ENCODE measurements at places on chromosomes 5 and 9. TPM values are rescaled to one million over a fixed set of nuclear protein-coding genes. Genes with fewer than 3 reads are reported as not detected.

DNA sequence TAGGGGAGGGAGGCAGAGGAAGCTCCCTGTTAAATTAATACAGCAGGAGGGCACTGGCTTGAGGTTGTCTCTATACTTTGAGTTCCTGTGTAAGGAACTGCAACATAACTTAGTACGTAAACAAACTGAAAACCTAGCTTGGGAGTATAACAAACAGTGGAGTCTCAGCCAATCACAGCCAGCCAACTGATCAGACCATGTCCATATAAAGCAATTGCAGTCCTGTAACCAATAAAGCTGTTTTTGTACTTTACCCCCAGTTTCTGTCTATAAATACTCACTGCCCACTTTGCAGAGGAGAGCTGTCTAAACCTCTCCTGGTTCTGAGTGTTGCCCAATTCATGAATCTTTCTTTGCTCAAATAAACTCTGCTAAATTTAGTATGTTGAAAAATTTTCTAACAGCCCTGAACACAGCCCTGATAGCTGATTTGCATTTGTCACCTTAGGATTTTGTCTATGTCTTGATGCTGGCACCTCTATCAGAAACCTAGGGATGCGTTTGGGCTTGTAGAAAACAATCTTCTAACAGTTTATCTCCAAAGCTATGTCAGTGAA is 39.9 kb downstream of the GDNF start:
- H3K4me3 ChIP-seq, result no peak overlapping the region
- H3K27ac ChIP-seq, result no peak overlapping the region
- no peak for DNase-seq

- H3K4me1 ChIP-seq, result no peaks in the 10 kb centered on the region
- H3K4me3 ChIP-seq, result no peak overlapping the region
- H3K27ac ChIP-seq, result no peak overlapping the region
- no peak for DNase-seq
- H3K27me3 ChIP-seq, result no peaks in the 10 kb centered on the region
- no peaks in the 10 kb centered on the region for H3K36me3 ChIP-seq
Observed at GRCh38 chr5:160360310-160360709, 10.1 kb downstream of the C1QTNF2 start.

GRCh38 chr9:137272241-137273094 is 5.1 kb upstream of the TOR4A start:
- no peaks in the 10 kb centered on the region for H3K27me3 ChIP-seq
- peaks cover 19% of the 10 kb centered on the region for H3K36me3 ChIP-seq
- no peak overlapping the region for H3K27ac ChIP-seq
- DNase-seq, result no peak

DNA sequence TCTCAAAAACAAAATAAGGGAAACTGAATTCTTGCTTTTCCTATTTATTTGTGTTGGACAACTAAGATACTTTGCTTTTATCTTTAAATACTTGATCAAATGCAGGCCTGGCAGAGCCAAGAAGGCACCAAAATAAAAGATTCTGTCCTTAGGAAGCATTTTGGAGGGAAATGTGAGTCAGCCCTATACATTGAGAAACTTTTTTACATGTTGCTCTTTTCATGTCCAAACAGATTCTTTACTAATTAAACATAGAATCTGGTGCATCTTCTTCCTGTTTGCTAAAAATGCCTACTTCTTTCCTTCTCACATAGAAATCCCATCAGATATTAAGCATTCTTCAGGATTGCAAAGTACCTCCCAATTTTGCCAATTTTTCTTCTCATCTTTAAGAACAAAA is 1160.4 kb downstream of the EFNA5 start:
- no peaks in the 10 kb centered on the region for H3K36me3 ChIP-seq
- no peak for DNase-seq
- H3K27ac ChIP-seq, result no peak overlapping the region
- H3K27me3 ChIP-seq, result no peaks in the 10 kb centered on the region
- H3K4me3 ChIP-seq, result no peak overlapping the region
- no peaks in the 10 kb centered on the region for H3K4me1 ChIP-seq

DNA sequence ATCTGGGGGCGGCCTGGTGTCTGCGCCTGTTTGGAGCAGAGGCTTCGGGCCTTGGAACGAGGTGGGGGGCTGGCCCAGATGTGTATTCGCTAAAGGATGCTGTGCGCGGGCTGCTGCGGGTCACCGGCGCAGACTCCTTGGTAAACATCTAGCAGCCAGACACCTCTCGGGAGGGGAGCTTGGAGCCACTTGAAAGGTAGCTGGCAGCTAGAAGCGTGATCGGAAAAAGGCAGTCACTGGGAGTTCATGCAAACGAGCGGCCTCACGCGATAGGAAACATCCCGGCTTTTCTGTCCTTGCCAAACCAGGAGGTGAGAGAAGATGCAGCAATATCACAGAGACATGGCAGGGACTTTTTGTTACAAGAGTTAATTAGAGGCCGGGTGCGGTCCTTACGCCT is 8.1 kb downstream of the LAMC3 start:
- no peaks in the 10 kb centered on the region for H3K4me1 ChIP-seq
- no peak overlapping the region for H3K27ac ChIP-seq
- H3K4me3 ChIP-seq, result no peak overlapping the region
- no peaks in the 10 kb centered on the region for H3K36me3 ChIP-seq

DNA sequence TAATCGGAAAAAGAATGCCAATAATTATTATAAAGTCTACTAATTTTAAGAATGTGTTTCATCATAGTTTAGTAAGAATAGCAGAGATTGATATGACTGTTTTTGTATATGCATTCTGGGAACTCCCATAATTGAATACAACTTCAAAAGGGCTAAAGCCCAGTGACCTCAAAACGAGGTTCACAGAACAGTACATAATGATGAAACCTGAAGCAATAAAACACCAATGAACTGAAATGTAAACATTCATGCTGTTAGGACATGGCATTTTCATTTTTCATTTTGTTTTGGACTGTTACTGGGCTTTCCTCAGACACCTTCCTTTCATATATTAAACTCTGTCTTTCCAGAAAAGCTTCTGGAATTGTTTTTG is 684 bp upstream of the JMY start:
- peak overlapping the region; percentile 44 for H3K27ac ChIP-seq
- H3K36me3 ChIP-seq, result no peaks in the 10 kb centered on the region
- no peaks in the 10 kb centered on the region for H3K4me1 ChIP-seq
- H3K27me3 ChIP-seq, result no peaks in the 10 kb centered on the region
- peak overlapping the region; percentile 96 for H3K4me3 ChIP-seq

DNA sequence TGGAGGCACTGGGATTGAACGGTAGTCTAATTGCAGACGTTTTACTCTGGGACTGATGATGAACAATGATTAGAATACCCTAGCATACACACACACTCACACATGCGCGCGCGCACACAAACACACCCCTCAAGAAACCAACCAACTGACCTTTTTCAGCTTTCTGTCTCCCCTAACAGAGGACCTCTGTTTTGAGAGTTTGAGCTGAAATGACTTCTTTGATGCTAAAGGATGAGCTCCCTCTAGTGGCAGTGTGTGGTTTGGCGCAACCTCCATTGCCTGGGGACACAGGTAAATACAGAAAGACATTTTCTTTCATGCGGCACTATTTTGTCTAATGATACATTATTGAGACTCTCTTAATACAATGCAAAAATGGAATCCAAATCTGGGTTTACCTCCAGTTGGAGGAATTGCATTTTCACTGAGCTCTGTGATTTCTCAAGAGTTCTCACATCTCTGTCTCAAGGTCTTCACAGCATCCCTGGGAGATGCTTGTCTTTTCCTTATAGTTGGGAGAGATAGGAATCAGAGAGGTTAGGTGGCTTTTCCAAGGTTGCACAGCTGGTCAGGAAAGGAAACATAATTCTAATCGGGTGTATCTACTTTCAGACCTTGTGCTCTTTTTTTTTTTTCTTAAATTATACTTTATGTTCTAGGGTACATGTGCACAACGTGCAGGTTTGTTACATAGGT is 187.5 kb downstream of the TMEM38B start:
- H3K4me1 ChIP-seq, result no peaks in the 10 kb centered on the region
- peak; percentile 44 for DNase-seq
- no peak overlapping the region for H3K27ac ChIP-seq

- no peaks in the 10 kb centered on the region for H3K4me1 ChIP-seq
- H3K27ac ChIP-seq, result no peak overlapping the region
- H3K4me3 ChIP-seq, result no peak overlapping the region
Observed at GRCh38 chr5:36561601-36562000, 44.8 kb upstream of the SLC1A3 start.

DNA sequence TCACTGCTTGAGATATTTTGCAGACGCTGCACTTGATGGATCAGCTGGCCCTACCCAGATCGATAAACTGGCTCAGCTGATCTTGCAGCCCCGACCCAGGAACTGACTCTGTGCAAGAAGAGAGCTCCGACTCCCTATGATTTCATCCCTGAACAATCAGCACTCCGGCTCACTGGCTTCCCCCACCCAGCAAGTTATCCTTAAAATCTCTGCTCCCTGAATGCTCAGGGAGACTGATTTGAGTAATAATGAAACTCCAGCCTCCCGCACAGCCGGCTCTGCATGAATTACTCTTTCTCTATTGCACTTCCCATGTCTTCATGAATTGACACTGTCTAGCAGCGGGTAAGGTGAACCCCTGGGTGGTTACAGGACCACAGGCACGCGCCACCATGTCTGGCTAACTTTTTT is 16.9 kb upstream of the NANS start:
- H3K4me1 ChIP-seq, result peaks cover under 1% of the 10 kb centered on the region
- no peaks in the 10 kb centered on the region for H3K36me3 ChIP-seq
- DNase-seq, result no peak

DNA sequence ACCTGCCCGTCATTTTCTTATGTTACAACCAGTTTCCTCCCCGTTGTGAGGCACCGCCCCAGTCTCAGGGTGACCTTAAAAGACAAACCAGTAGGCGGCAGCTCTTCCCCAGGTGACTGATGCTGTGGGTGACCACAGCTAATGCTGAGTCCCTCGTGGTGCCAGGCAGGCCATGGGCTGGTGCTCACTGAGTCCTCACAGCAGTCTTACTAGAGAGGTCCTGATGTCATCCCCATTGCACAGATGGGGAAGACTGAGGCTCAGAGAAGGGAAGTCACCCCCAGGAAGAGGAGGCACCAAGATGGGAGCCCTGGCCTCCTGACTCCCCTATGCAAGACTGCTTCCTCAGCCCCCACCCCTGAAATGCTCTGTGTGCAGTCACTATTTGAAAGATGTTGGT is 978 bp downstream of the CFAP157 start:
- no peaks in the 10 kb centered on the region for H3K27me3 ChIP-seq
- H3K4me1 ChIP-seq, result peaks cover 25% of the 10 kb centered on the region
- no peaks in the 10 kb centered on the region for H3K36me3 ChIP-seq
- no peak for DNase-seq

- H3K27ac ChIP-seq, result peak overlapping the region; percentile 98
- no peaks in the 10 kb centered on the region for H3K36me3 ChIP-seq
- H3K27me3 ChIP-seq, result no peaks in the 10 kb centered on the region
- H3K4me3 ChIP-seq, result no peak overlapping the region
- peak; percentile 78 for DNase-seq
Observed at GRCh38 chr9:17065062-17065461, 69.8 kb upstream of the CNTLN start.

DNA sequence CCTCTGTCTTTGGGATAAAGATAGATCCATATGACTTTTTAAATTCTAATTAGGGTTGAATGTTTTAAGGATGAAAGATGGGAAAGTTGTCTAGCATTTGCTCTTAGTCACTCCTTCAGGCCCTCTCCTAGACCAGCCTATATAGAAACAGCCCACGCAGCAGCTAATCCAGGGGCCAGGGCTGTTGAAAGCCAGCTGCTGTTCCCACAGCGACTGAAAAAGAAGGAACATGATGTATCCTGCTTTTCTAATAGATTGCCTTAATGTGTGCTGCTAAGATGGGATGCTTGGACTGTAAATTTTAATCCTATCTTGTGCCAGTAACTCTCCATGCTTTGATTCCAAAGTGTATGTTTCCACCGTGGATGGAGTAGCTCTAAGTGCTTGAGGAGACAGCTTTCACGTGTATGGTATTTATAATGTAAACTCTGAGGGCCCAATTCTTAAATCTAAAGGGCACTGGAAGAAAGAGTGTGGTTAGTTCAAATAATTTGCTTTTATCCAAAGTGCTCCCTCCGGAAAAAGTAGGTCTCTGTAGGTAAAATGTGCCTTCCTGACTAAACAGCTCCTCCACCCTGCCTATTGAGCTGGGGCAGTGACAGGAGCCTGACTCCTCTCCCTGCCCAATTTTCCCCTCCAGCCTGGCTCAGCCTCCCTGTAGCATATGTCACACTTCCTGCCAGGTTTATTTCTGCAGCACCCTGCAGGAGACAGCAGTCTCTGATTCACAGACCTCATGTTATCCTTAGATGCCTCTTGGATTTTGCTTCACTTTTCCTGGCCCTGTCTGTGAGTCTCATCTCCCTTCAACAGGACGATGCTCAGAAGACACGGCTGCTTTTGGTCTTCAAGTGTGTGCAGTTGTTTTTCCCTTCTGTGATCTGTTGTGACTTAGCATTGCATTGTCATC is 33.2 kb downstream of the SLC36A1 start:
- H3K36me3 ChIP-seq, result peaks cover 25% of the 10 kb centered on the region
- no peaks in the 10 kb centered on the region for H3K27me3 ChIP-seq
- peak overlapping the region; percentile 41 for H3K27ac ChIP-seq
- peaks cover 13% of the 10 kb centered on the region for H3K4me1 ChIP-seq

DNA sequence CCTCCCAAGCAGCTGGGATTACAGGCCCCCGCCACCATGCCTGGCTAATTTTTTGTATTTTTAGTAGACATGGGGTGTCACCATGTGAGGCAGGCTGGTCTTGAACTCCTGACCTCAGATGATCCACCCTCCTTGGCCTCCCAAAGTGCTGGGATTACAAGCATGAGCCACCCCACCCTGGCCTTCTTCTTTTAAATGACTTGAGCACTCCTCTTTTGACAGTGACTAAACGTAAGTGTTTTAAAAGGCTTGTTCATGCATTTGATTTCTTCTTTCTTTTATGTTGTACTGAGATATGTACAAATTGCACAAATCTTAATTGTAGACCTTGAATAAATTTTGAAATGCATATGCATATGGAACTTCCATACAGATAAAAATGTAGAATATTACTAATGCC is 337.9 kb downstream of the CETN3 start:
- no peak overlapping the region for H3K4me3 ChIP-seq
- no peaks in the 10 kb centered on the region for H3K27me3 ChIP-seq
- no peak for DNase-seq
- no peaks in the 10 kb centered on the region for H3K36me3 ChIP-seq

DNA sequence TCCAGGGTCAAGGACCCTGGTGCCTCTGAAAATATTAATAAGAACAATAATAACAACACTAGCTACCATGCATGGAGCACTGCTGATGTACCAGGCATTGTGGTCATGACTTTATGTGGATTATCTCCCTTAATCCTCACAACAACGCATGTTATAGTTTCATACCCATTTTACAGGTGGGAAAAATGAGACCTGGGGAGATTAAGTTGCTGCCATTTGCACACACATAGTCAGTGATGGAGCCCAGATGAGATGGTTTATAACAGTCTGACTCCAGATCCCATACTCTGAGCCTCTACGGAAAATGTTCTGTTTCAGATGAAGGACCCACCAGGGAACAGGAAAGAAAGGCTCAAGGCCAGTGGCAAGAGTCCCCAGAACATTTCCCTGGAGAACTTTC is 48.2 kb upstream of the PPARGC1B start:
- H3K27me3 ChIP-seq, result no peaks in the 10 kb centered on the region
- no peaks in the 10 kb centered on the region for H3K4me1 ChIP-seq
- H3K4me3 ChIP-seq, result no peak overlapping the region
- H3K36me3 ChIP-seq, result no peaks in the 10 kb centered on the region
- H3K27ac ChIP-seq, result no peak overlapping the region
- no peak for DNase-seq

NMUR2 gene
- not detected for polyA plus RNA-seq

PCDHA1 gene
- polyA plus RNA-seq, result 0.21 TPM

FOXI1 gene
- not detected for polyA plus RNA-seq

MZB1 gene
- polyA plus RNA-seq, result not detected

OTP gene
- not detected for polyA plus RNA-seq

CRAT gene
- 44.5 TPM for polyA plus RNA-seq
